ENCODE measurements at places on chromosomes 3 and 15. TPM values are rescaled to one million over a fixed set of nuclear protein-coding genes. Genes with fewer than 3 reads are reported as not detected.

ALG1L2 gene
- not detected for total RNA-seq

MGA gene
- total RNA-seq: 29.1 TPM

NOX5 gene
- 0.22 TPM for total RNA-seq

SNRK gene
- 17.7 TPM for total RNA-seq

MGLL gene
- 123 TPM for total RNA-seq

SLC25A36 gene
- total RNA-seq: 49.2 TPM

TMEM212 gene
- not detected for total RNA-seq

NR2E3 gene
- total RNA-seq: 0.57 TPM

DAZL gene
- total RNA-seq: 0.14 TPM

SLC28A1 gene
- total RNA-seq: not detected

NR1I2 gene
- under 0.01 TPM for total RNA-seq

NRG4 gene
- not detected for total RNA-seq

DNAJB8 gene
- total RNA-seq: not detected

KBTBD13 gene
- not detected for total RNA-seq

CCDC39 gene
- not detected for total RNA-seq

LAMB2 gene
- total RNA-seq: 395 TPM

GATM gene
- total RNA-seq: 0.29 TPM

GUCA1C gene
- not detected for total RNA-seq

CYP1A2 gene
- not detected for total RNA-seq

CSTA gene
- total RNA-seq: not detected

GOLGA8S gene
- total RNA-seq: not detected

THPO gene
- not detected for total RNA-seq

CPLX3 gene
- not detected for total RNA-seq

PLSCR2 gene
- not detected for total RNA-seq

CDCP1 gene
- total RNA-seq: 88.0 TPM

ZNF106 gene
- 42.7 TPM for total RNA-seq

PATL2 gene
- total RNA-seq: 0.44 TPM

ADAMTS7 gene
- total RNA-seq: 7.7 TPM

SLC12A1 gene
- total RNA-seq: not detected

FOXB1 gene
- total RNA-seq: not detected

B3GNT5 gene
- total RNA-seq: 1.9 TPM

ECE2 gene
- not detected for total RNA-seq

FBLN2 gene
- total RNA-seq: 251 TPM

ABHD6 gene
- total RNA-seq: 10.5 TPM

RASGRP1 gene
- not detected for total RNA-seq

TMCO5A gene
- not detected for total RNA-seq

CCNB2 gene
- total RNA-seq: 48.0 TPM

CCR3 gene
- not detected for total RNA-seq

FAM43A gene
- total RNA-seq: 96.5 TPM

LRTM1 gene
- total RNA-seq: not detected

KNG1 gene
- not detected for total RNA-seq

TBC1D23 gene
- 66.6 TPM for total RNA-seq

TRAIP gene
- 8.2 TPM for total RNA-seq

LRRC31 gene
- total RNA-seq: not detected

ADAMTS17 gene
- total RNA-seq: under 0.01 TPM

XXYLT1 gene
- total RNA-seq: 35.8 TPM

PAK6 gene
- total RNA-seq: under 0.01 TPM

SOX14 gene
- total RNA-seq: not detected

UNC13C gene
- total RNA-seq: not detected

ALDH1A3 gene
- 164 TPM for total RNA-seq

TGM5 gene
- not detected for total RNA-seq
